ENCODE measurements at places on chromosomes 4 and X.

DNA sequence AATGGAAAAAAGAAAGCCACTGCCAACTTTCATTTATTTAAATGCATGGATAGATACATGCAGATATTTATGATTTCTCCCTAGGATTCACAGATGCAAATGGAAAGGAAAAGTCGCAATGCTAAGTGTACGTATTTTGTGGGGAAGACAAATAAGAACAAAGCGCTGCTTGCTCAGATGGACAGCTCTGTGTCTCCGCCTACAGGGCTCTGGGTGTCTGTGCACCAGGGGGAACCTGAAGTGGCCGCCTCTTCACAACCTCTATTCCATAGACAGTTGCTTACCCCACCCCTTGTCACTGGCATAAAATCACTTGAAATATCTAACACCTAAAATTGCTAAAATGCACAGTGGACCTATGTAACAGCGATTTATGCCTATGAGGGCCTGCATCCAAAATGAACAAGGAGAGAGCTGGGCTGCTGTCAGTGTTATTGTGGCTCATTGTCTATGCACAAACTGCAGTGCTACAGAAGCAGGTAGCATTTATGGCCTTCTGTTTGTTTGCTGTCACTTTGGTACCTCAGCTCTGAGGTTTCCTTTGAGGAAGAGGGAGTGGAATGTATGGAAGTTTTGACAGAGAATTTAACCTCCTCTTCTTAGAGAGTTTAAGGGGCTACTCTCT, 58.6 kb upstream of the PAGE1 start:
- peak; percentile 18 for DNase-seq

- DNase-seq = no peak
Measured at GRCh38 chr4:113825272-113825671, 63.7 kb upstream of the CAMK2D start.

DNA sequence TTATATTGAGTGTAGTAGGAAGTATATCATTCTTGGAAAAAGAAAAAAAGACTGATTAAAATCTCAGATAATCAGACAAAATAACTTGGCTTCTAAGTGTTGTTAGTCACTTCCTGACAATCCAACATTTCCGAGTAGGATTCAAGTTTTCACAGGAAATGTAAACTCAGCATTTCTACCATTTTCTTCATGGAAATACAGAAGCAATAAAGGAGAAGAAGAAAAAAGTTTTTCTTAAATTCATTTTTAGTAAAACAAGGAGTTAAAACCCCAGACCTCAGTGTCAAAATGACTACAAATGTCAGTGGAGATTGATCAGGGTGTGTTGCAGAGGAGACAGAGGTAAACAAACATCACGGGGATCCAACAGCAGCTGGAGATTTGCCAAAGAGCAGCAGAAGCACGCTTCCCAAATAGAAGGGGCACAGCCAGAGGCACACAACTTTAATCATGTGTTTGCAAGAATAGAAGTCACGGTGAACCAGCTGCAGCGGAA, 129.3 kb upstream of the FAM9B start:
- no peak for DNase-seq

- DNase-seq = no peak
Measured at GRCh38 chr4:88240297-88240714, 44.1 kb downstream of the PPM1K start.

DNA sequence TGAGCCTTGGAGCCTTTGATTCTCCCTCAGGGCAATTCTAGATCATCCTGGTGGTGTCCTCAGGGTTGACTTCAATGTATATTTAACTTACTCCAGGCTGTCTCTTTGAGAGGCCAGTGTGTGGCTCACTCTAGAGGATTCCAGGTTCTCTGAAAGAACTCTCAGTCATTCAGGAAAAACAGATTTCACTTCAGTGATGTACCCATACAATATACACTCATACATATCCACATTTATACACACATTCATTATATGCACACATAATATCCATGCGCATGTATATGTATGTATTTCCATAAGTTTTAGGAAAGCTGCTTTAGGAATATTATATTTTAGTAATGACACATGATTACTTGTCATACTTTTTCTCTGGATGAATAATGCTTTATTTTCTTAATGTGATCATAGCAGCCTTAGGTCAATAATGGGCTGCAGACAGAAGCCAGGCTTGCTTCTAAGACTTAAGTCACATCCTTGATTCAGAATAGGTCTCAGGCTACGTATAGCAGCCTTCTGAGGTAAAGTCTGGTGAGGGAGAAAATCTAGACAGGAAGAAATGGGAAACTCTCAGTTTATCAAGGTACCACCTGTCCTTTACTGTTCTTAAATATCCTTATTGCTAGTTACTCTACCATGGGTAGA, 397.0 kb downstream of the GPAT3 start:
- no peak for DNase-seq

- no peak for DNase-seq
Measured at GRCh38 chrX:154436983-154437752, at the start of gene GDI1. TSS of gene GDI1 (plus strand) at chrX:154437154. CDS start at chrX:154437255, 101 bp downstream.

- DNase-seq = no peak
Measured at GRCh38 chr4:121200795-121201472, 36.8 kb upstream of the TNIP3 start.

GRCh38 chr4:1015179-1015578, 3.8 kb downstream of the FGFRL1 start:
- no peak for DNase-seq

GRCh38 chrX:40095583-40096394, 2.0 kb downstream of the BCOR start:
- no peak for DNase-seq

DNA sequence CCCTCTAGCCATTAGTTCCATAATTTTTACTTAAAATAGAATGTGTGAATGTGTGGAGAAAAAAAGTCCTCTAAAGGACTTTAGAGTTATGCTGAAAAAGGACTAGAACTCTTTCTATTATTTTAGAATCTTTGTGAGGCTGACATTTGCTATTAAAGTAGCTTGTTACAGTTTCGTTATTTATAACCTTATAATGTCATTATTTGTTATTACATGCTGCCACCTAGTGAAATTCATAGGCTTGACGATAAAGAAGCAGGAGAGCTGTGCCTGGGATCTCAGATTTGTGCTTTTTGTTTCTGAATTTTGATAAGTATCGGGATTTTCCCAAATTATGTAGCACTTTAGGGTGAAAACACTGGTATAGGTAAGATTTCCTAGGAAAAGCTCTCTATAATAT, 38.5 kb upstream of the TAPT1 start:
- peak; percentile 28 for DNase-seq

DNA sequence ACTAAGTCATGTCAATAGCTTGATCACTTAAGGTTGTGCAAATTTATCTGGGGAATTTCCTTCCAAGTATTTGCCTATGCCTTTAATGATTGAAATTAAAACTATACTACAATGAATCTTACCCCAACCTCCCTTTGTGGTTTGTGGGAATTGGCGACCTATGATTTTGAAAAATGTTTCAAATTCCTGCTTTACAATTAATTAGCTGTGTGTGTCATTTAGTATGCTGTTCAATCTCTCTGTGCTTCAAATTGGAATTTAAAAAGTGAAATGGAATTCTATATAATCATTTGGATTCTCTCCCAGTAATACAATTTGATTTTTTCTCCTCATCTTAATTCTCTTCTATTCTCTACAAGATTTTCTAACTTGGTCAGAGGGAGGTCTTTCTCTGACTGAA, 2319.5 kb downstream of the ARAP2 start:
- no peak for DNase-seq

- no peak for DNase-seq
Measured at GRCh38 chr4:128452415-128452814, 164.8 kb upstream of the PGRMC2 start.
